ENCODE measurements at places on chromosomes 5 and 9. TPM values are rescaled to one million over a fixed set of nuclear protein-coding genes. Genes with fewer than 3 reads are reported as not detected.

The DAB2 gene
- 17.6 TPM for total RNA-seq

The WHRN gene
- total RNA-seq: 0.37 TPM

The FAM169A gene
- total RNA-seq: 7.1 TPM

The ZDHHC11B gene
- 0.19 TPM for total RNA-seq

The SPATA31E1 gene
- not detected for total RNA-seq

The FRMPD1 gene
- not detected for total RNA-seq

The CDX1 gene
- not detected for total RNA-seq

The TUSC1 gene
- 10.2 TPM for total RNA-seq

The GALNT12 gene
- total RNA-seq: 3.6 TPM

The PCDHGA1 gene
- total RNA-seq: 0.51 TPM

The MCCC2 gene
- 50.3 TPM for total RNA-seq

The SPINK7 gene
- not detected for total RNA-seq

DNA sequence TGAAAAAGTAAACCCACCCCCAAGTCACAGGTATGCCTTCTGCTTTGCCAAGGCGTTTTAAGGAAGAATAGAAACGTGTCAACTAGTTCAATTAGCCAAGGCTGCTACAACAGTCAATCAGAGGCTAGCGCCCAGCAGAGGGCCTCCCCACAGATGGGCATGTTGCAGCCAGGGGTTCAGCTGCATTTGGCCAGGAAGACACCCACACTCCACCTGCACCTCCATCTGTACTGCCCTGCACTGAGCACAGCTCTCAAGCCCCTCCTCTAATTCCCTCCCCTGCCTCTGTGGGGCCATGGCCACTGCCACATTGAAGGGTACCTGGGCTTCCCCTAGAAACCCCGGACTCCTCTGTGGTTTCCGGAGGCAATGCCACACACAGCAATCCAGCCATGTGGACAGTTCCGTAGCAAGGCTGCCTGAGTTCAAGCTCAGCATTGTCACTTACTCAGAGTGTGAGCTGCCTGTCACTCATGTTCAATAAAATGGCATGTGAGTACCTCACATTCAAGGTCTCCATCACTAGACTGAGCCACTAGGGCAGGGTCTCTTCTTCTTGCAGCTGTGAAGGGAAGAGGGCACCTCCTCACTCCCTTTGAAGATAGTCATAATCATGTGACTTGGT is 248.4 kb downstream of the IRX2 start:
- no peak for DNase-seq

DNA sequence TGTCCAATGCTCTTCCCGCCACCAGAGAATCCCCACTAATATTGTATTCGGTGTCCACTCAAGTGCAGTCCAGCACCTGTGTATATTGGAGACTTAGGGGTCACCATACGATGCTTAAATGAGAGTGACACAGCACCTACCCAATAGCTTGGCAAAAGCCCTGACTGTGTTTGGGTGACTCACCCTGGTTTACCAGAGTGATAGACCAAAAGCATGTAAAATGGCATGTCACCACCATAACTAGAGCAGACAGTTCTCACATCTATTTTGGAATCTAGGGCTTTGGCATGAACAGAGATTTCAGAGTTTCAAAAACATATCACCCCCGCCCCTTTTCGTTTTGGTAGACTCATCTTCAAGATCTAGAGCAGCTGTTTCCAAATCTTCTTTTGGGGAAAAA is 217.3 kb upstream of the RASEF start:
- DNase-seq: peak; percentile 45

DNA sequence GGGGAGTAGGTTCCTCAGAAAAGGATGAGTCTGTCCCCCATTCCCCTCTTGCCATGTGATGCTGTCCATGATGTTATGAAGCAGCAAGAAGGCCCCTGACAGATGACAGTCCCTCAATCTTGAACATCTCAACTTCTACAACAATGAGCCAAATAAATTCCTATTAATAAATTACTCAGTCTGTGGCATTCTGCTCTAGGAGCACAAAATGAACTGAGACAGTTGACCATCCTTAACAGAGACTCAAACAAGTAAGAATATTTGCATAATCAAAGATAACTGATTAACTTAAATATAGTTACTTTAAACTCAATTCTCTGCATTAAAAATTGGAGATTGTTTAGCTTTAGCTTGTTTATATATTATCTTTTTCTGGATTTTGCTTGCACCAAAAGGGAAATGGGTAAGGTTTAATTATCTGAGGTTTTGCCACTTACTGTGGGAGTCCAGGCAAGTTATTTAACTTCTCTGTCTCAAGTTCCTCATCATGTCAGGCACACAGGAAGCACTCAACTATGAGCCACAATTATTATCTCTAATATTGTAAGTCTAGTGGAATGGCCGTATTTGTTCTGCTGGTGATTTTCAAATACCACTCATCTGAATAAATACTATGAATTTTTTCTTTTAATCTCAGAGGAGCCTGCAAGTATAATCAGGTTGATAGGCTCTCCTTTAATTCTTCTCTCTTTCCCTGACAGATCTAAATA is 162.9 kb downstream of the TSSK1B start:
- no peak for DNase-seq

DNA sequence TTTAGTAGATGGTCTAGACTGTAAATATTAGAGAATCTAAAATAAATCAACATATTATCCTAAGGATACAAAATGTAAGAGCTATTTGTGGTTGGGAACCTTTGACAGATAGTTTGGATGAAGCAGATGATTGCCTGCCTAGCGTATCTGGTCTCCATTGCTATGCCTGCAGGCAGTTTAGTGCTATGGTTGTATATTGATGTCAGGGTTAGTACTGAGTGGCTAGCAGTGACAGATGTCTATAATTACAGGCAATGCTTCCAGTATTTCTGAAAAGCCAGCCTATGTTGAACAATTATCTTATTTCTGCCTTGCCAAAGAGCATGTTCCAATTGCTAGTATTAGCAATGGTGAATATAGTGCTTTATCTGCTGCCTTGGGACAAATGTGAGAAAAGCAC is 151.3 kb upstream of the TLX3 start:
- DNase-seq: no peak

- peak; percentile 91 for DNase-seq
Measured at GRCh38 chr9:83432104-83432627, 106.0 kb downstream of the FRMD3 start.

DNA sequence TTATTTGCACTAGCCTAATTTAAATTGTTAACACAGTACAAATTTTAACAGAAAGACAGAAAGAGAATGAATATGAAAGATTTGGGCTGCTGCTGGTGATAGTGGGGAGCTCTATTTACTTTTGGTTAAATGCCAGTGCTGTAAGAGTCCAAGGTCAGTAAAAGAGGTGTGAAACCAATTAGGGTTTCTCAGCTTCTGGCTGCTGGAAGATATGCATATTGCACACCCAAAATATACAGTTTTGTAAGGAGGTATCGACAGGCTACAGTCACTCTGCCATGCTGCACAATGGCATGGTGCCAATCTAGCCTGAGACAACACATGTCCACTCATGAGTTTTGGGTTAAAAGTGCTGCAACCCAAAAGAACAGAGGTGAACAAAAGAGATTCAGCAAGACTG is 79.3 kb downstream of the PPP2R2B start:
- DNase-seq: no peak

- DNase-seq: no peak
Measured at GRCh38 chr5:154696891-154697290, 58.3 kb upstream of the LARP1 start.

DNA sequence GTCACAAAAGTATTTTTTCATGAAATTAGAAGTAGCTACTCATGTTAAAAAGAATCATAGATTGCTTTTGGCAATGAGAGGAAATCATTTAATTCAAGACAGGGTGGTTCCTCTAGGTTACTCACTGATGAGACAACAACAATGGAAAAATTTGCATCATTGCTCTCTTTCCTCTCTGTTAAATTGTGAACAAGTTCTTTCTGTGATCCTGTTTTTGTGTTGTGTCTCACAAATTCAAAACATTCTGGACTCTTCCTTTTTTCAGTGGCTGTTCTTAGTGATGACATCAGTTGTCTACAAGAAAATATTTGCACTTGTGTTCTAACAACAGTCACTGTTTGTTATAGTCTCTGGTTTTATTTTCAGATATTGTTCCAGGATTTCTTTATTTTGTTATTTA is 95.3 kb downstream of the XRCC4 start:
- no peak for DNase-seq

GRCh38 chr5:29550523-29550922 is 1643.0 kb upstream of the CDH6 start:
- no peak for DNase-seq

DNA sequence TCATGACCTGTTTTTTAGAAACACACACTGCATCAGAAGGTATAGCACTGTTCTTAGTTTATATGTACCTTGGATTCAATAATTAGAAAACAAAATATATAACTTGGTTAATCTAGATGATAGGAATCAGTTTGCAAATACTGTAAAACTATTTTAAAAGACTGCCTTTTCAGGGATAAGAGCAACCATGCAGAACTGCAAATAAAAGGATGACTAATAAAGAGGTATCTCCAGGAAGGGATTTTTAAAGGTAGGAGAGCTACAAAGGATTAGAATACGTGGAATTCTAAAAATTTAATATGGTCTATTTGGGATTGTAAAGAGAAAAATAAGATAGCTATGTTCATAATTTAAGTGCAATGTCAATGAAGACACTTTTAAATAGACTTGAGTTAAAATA is 9.4 kb downstream of the GABRA1 start:
- no peak for DNase-seq

- no peak for DNase-seq
Measured at GRCh38 chr9:4793459-4794395, 983 bp downstream of the RCL1 start.

- DNase-seq: peak; percentile 95
Measured at GRCh38 chr9:130847306-130848217, 12.5 kb downstream of the ABL1 start.

GRCh38 chr5:134567641-134568336 is 42.3 kb downstream of the JADE2 start:
- DNase-seq: no peak
